ENCODE measurements at places on chromosomes 7 and 10.

DNA sequence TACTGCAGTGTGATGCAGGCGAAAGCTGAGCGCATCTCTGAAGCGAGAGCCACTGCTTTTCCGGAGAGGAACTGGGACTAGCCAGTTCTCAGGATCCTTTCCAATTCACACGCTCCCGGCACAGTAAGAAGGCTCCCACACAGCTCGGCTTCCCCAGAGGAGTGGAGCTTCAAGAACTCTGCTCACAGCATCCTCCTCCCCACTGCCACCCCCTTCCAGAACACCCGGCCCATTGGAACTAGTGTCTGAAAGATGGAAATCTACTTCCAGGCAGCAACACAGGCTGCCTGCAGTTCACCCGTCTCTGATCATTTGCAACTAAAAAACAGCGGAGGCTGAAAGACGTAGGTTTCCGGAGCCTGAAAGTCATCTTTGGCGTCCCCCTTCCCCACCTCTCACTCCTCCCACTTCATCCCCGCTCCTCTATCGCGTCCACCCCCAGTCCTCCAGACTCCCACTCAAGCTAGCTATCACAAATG, at the start of gene DGKB:
Gene DGKB, minus strand, starts transcription at position 163 of the 479 bp plus-strand sequence.
- DNase-seq: no peak

DNA sequence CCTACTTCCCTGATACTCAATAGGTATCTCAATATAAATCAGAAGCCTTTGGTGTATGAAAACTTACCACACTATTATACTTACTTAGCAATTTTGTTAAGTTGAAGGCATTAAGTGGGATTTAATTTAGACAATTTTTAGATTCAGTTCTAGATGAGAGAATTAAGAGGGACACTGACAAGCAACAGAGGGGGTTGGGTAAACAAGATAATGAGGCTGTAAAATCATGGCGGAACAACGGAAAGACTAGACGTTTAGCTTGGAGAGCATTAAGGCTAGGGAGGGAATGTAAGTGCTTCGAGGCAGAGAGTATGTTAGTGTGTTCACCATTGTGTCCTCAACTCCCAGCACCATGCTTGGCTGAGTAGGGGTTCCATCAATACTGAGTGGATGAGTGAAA, 71.3 kb downstream of the DENND11 start:
- no peak for DNase-seq

GRCh38 chr10:60031664-60032063, 125.3 kb upstream of the CCDC6 start:
- no peak for DNase-seq

- no peak for DNase-seq
Measured at GRCh38 chr7:123845823-123846216, 851 bp downstream of the HYAL4 start.

DNA sequence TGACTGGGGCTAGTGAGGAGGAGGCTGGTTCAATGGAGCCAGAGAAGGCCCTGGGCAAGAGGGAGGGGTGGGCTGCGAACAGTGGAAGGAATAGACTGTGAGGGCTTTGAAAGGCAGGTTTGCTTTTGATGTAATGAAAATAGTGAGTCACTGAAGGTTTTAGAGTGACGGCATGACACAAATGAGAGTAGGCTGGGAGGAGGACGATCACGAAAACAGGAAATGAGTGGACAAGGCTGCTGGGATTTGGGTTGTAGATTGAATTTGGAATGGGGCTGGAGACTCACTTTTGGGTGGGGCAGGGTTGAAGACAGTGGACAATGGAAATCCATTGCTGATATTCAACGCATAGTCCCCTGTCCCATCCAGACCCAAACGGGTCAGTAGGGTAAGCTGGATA, 139.6 kb downstream of the CDH23 start:
- no peak for DNase-seq

DNA sequence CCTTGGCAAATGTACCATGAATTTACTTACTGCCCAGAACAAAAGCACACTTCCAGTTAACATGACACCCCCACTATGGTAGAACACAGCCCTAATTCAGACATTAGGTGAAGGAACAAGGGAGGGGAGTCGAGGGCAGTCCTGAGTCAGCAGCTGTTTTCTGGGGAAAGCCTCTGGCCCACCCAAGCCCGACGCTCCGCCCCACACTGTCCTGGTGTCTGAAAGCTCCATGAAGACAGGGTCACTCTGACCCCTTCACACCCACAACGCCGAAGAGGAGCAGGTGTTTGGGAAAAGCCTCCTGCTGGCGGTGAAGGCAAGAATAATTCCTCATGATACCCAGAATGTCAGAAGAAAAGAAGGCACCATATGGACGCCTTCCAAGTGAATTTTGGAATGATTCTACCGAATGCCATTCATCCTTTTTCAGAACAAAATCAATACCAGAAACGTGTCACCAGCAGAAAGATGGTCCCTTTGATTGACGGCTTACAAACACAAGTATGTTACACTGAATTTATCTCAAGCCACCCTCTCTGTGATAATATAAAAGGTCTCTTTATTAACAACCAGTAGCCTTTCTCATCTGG, 172.1 kb downstream of the DIP2C start:
- no peak for DNase-seq

- DNase-seq: no peak
Measured at GRCh38 chr7:2497500-2498336, 21.5 kb upstream of the GRIFIN start.

GRCh38 chr10:85635650-85636049, 730.9 kb downstream of the GRID1 start:
- no peak for DNase-seq

GRCh38 chr10:35394934-35395333, 58.6 kb downstream of the CCNY start:
- no peak for DNase-seq

DNA sequence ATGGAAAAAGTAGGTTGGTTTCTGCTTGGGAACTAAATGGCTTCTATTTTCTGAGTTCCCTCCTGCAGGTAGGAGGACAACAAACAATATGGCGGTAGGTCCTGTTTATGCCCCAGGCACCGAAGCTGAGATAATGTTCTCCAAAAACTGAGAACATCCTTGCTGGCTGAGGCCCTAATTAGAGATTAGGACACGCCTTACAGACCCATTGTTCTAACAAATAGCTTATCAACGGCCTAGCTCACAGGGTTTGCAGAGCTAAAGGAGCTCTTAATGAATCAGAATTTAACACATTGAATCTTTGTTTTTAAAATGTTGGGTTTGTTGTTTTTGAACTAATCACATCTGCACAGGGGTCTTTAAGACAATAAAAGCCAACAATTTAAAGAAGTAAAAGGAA, 37.0 kb downstream of the HTR5A start:
- DNase-seq: no peak

DNA sequence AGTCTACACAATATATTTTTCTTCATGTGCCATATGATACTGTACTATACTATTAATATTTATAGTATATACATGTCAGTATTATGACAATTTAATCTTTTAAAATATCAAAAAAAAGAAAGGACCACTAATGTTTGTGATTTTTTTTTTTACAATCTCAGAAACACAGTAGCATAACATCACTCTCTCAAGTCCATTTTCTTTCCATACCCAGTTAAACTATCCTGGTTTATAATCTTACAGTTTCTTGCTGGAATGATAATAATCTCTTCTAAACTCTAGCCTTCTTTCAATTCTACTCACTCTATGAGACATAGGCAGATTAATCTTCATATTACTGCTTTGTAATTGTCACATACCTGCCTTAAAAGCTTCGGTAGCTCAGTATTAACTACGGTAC, 8.9 kb upstream of the PHYHIPL start:
- no peak for DNase-seq

DNA sequence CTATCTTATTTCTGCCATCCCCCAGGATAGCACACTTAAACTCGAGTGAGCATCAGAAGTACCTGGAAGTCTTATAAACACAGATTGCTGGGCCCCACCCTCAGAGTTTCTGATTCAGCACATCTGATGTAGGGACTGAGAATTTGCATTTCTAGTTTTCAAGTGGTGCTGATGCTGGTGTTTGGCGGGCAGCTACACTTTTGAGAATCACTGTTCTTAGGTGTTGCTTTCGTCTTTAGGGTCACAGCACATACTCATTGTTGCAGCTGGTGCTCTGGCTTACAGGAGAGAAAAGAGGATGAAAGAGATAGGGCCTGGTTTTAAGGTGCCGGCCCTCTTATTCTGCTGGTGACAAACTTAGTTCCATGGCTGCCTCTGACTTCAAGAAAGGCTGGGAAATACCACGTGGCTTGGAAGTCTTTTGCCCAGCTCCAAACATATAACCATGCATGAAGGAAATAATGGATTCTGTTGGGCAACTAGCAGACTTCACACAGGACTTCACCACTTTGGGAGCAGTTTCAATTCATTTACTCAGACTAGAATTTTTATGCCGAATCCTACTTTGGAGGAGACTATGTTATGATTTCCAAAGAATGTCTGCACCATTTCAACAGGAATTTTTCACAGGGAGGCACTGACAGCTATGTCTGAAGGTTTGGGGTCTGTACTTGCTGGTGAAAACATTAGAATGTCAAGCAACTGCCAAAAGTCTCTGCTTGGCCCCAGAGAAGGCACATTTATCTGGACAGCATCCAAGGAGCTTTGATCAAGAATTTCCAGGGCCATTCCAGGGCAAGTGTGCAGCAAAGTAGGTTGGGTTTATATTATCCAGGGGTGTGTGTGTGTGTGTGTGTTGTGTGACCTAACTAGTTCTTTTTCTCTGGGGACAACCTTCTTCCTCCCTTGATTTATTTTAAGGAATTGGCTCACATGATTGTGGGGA, 6.9 kb upstream of the MINDY4 start:
- no peak for DNase-seq

- DNase-seq: no peak
Measured at GRCh38 chr7:155153676-155154075, 83.6 kb downstream of the HTR5A start.

DNA sequence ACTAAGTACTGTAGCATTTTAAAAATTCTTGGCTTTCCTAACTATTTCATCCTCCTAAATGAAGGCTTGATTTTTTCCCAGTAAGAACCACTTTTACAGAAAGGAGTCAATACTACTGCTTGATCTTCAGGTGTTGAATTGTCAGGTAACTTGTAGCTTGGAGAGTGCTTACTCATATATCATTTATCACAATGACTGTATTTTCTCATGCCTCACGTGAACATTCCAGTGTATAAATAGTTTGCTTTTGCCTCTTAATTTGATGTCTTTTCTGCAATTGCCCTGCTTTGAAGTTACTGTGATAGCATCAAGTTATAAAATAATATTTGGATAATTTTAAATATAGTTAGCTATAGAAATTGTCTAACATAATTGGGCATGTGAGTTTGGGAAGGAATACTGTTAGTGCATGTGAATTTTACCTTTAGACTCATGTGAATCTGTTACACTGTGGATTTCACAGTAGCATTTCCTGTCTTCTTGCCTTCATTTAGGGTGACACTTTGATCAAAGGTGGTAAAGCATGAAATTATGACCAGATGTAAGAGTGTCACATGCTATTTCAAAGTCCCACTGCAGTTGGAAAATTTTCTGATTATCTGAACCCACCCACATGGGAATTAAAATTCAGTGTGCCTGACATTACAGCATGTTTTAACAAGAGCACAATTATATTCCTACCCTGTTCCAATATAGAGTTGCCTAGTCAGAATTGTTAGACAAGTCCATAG, 962.8 kb downstream of the DNAJB9 start:
- DNase-seq: no peak

- no peak for DNase-seq
Measured at GRCh38 chr7:2775785-2776184, 68.3 kb downstream of the GNA12 start.

- DNase-seq: no peak
Measured at GRCh38 chr7:94997547-94997946, 90.2 kb downstream of the PPP1R9A start.

- no peak for DNase-seq
Measured at GRCh38 chr7:151863386-151864079, 13.4 kb downstream of the PRKAG2 start.

- DNase-seq: no peak
Measured at GRCh38 chr10:99330347-99330924, 1.3 kb downstream of the CNNM1 start.

DNA sequence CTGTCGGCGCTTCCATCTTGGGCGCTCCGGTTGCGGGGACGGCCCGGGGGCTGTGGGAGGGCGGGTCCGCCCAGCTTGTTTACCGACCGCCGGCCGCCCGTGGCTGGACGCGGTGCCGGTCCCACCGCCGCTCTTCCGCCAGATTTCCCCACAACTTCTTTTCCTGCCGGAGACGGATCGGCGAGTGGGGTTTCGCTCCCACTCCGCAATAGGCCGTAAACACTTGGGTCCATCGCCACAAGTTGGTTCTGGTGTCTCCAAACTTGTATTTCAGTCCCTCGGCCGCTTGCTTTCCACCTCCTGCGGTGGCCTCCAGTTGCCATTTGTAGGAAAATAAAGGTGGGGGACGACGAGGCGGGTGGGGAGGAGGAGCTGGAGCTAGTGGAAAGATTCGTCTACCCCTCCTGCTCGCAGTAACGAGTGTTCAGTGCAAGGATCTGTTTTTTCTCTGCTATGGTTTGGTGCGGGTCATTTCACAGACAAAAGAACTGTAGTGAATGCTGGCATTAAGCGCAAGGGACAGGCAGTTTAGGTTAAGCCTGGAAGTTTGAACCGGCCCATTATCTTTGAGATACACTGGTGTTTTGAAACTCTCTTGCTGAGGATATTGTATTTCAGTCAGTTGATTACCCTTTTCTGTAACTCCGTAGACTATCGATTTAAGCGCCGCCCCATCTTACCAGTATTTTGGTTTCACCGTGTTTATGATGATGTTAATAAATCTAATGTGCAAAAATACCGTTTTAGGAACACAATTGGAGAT, 24.3 kb upstream of the ZRANB1 start:
- peak; percentile 9 for DNase-seq

- DNase-seq: no peak
Measured at GRCh38 chr7:87234949-87235348, 15.4 kb upstream of the TMEM243 start.

DNA sequence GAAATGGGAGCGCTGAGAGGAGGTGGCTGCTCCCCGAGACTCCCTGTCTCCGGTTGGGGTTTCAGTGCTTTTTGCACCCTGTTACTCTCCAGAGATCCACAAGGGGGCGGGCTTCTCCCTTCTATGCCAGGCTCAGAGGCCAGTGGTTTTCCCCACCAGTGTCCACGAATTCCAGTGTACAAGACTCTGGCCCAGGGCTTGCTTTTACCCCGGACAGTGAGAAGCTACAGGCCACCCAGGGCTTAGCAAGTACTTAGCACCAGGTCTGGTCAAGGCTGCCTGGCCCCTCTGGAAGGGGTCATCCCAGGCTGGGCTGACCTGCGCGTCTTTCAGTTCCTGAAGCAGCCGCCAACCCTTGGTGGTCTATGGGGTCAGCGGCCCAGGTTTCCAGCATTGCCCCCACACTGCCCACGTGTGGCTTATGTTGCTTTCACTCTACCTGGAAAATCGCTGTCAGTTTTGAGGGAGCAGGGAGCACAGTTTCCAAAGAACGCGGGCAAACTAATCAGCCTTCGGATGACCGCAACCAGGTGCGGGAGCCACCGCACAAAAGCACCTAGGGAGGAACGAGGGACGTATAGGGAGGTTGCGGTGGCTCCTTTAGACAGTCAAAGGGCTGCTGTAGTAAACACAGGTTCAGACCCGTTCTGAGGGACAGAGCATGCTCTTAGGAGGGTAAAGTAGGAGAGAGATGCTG, 6.8 kb downstream of the CYP26A1 start:
- DNase-seq: no peak

Measured in activated CD8-positive, alpha-beta memory T cell treated with anti-CD3 and anti-CD28 coated beads for 48 hours (primary cell).